ENCODE measurements at places on chromosomes 1 and 21.

DNA sequence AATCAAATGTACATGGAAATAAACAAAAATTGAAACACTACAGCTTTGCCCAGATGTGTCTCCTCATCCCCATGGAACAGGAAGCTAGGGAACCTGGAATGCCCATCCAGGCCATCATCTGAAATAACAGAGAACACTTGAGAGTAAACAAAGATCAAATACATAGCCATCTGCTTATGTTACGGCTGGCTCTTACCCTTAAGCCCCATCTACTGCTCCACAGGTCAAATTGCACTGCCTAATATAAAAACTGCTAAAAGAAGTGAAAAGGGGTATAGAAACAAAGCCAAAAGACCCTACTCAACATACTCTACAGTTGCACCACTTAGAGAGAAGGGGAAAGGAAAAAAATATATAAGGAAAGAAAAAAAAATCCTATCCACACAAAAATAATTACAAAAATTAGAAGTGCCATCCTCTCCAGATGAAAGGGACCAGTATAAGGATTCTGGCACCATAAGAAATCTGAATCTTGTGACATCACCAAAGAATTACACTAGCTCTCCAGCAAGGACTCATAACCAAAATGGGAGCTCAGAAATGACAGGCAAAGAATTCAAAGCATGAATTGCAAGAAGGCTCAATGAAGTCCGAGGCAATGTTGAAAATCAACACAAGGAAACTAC, 26.9 kb downstream of the OR6Y1 start:
- no peak for DNase-seq

DNA sequence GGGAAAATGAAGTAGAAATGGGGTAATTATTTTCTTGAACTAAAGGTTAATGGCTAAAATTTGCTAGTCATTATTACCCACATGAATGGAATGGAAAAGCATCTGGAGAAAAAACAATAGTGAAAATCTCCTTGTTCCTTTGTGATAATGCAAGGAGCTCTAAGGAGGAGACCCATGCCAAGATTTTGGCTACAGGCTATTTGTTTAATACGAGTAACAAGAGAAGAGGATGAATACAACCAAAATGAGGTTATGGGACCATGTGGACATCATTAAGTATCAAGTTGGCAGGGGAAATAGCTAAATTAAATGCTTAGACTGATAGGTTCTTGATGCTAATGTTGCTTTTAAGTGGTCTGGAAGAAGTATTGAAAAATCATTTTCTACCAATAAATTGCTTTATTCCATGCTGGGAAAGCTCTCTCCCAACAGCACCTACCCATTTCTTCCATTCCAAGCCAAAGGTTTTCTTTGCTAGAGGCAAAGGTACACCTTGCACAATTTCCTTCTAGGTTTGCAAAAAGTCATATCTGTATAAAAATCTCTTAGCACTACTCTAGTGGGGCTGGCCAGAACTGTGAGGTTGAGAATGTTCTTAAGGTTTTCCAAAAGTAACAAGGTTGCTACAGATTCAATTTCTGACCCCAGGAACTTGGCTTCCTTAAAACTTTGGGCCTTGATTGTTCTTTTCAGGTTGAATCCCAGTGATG, 100.2 kb downstream of the SMYD2 start:
- no peak for DNase-seq

GRCh38 chr1:187763465-187763864, 934.7 kb downstream of the PLA2G4A start:
- DNase-seq, result no peak

- no peak for DNase-seq
These were observed 11.8 kb downstream of the KIRREL1 start for GRCh38 chr1:158005224-158005623.

- peak; percentile 13 for DNase-seq
These were observed at the start of gene CSMD2 for GRCh38 chr1:34164771-34165391. Gene CSMD2, minus strand, starts transcription at chr1:34165230. Its CDS starts 133 bp downstream, at chr1:34165097.

- DNase-seq, result no peak
These were observed 46.6 kb downstream of the LPAR3 start for GRCh38 chr1:84846387-84846786.

DNA sequence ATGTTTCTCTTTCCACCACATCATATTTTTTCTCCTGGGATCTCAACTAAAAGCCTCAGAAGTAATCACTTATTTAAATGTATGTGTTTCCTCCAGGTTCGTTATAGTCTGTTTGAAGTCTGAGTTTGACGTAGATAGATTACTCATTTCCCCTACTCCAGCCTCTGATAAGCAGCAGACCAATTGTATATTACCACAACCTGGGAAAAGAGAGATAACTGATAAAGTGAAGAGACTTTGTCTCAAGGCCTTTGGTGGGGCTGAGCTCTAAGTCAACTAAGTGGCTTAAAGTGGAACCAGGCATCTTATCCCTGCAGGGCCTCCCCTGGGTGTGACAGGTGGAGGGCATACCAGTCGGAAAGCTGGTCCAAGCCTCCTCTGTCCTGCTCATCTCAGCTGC, 34.9 kb upstream of the CACNA1E start:
- DNase-seq, result no peak

- DNase-seq, result no peak
These were observed 42.8 kb downstream of the MYSM1 start for GRCh38 chr1:58657082-58657481.

DNA sequence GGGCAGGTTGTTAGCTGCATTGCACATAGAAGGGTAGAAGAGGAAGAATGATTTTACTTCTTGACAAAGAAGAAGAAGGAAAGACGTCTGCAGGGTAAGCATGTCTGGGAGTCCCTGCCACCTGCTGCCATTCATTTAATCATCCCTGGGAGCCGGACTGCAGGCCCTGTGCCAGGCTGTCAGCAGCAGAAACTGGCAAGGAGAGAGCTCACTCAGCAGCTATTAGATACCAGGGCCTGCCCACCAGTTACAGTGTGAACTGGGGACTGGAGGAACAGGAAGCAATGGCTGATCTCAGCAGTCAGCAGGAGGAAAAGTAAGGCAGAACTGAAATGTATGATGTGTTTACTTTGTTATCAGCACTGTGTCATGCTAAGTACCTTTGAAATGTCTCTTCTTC, 75.7 kb upstream of the C1orf87 start:
- DNase-seq, result no peak

DNA sequence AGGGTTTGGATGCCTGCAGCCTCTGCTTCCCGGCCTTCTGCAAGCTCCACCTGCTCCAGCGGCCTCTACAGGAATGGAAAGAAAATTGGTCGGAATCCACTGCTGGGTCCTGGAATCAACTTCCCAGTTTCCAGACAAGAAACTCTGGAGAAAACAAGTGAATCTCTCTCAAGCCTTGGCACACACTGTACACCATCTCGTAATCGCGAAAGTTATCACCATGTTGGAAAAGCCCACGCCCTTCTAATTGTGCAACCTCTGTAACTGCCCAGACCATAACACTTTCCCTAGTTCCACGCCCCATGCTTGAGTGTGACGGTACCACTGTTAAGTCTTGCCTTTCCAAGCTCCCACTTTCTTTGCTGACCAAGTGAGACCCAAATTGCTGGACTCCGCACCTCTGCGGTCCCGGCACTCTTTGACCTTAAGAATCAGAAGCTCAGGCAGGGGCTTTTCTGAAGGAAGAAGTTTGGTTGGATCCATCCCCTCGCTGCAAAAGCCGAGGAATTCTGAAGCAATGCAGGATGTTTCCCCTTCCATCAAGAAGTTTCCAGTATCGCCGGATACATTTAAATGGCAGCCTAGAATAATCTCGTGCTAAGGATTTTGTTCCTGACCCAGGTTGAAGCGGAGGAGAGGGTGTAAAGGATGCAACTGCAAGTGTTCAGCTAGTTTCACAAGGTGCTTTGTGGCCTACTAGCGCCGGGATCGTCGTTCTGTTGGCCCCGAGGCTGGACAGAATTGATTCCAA, 6.2 kb downstream of the NR5A2 start:
- no peak for DNase-seq

DNA sequence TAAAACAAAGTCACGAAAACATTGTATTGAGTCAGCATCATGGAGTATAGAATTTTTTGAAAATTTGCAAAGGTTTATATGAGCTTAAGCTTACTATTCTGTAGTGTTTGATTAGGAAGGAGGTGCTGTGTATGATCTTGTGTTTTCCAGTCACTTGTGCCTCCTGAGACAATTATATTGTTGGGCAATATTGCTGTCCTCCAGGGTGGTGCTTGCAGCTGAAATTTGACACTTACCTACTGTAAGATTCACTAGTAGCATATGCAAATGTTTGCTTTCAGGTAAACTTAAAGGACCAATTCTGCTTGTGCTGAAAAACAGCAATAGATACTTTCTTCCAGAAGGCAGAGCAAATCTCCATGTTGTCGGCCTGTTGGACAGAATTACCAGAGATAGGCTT, 268.0 kb downstream of the TGFB2 start:
- DNase-seq, result no peak

DNA sequence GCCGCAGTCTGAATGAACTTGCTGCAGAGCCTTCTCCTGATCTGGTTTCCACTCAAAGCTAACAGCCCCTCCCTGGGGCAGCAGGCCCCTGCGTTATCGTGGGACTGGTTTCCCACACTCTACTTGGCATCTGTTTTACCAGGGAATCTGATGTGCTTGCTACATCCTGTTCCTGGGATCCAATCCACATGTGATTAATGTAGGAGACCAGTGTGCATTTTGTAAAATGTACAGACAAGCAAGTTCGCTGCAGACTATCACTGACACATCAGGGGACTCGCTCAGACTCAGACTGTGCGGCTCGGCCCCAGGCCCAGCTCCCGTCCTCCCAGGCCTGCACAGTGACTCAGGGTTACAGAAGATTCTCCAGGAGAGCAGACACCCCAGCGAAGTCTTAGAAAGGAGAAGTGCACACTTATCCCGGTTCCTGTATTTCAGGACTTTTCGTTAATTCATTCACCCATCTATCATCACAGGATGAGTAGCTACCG, 340.1 kb downstream of the MATN1 start:
- DNase-seq, result no peak

GRCh38 chr1:34379911-34380310, 203.2 kb downstream of the C1orf94 start:
- DNase-seq, result no peak

DNA sequence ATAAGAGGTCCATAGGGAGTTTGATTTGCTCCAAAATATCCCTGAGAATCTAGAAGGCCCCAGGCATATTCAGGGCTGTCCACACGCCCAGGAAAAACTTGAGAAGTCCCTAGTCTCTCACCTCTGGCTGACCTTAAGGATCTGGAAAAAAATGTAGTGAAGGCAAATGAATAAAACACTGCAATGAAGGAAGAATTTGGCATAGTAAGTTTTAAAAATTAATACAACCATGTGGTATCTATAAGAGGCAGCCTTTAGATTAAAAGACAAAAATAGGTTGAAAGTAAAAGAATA, 91.3 kb downstream of the COLGALT2 start:
- no peak for DNase-seq

GRCh38 chr1:64543831-64544230, 73.9 kb downstream of the CACHD1 start:
- DNase-seq, result no peak

DNA sequence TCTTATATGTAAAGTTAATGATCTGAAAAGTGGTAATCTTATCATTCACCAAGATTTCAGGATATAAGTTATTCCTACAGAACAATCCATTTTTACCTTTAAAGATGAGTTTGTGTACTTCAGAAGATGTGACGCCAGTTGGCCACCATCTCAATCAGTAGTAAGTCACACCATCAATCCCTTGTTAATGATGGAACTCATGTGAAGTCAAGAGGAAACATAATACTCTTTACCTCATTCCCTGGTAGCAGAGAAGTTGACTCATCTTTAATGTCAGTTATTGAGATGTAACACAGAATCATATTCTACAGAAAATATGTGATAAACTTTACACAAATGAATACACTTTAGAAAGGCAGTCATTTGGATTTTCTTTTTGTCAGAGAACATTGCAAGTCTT, 38.2 kb downstream of the MRPL39 start:
- DNase-seq, result no peak

GRCh38 chr1:37741662-37742061, 23.3 kb downstream of the EPHA10 start:
- no peak for DNase-seq

GRCh38 chr21:25385911-25386474, 221.3 kb downstream of the MRPL39 start:
- DNase-seq, result peak; percentile 46

GRCh38 chr21:44701023-44701400, 4.0 kb downstream of the KRTAP10-12 start:
- no peak for DNase-seq

DNA sequence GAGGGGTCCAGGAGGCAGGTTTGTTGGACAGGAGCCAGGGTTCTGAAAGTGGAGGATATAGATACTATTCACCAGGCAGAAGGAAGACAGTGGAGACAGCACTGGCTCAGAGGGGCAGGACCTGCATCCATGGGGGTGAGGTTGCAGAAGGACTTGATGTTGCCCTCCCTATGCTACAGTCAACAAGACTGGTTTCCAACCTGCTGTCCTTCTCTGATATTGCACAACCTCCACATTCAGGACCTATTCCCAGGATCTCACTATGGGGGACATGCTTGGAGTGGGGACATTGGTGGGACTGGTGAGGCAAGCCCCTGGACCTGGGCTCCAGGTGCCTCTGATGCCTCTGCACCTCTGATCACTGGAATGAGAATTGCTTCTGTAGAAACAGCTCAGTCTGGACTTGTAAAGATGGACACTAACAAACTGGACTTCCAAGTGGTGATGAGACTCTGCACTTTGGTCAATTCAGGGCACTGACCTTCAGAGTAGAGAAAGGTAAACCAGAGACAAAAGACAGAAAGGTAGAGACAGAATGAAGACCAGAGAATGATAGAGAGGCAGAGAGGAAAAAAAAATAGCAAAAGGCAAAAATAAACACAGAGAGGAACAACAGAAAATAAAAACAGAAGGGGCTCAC, 1.6 kb downstream of the SMCP start:
- DNase-seq, result no peak

DNA sequence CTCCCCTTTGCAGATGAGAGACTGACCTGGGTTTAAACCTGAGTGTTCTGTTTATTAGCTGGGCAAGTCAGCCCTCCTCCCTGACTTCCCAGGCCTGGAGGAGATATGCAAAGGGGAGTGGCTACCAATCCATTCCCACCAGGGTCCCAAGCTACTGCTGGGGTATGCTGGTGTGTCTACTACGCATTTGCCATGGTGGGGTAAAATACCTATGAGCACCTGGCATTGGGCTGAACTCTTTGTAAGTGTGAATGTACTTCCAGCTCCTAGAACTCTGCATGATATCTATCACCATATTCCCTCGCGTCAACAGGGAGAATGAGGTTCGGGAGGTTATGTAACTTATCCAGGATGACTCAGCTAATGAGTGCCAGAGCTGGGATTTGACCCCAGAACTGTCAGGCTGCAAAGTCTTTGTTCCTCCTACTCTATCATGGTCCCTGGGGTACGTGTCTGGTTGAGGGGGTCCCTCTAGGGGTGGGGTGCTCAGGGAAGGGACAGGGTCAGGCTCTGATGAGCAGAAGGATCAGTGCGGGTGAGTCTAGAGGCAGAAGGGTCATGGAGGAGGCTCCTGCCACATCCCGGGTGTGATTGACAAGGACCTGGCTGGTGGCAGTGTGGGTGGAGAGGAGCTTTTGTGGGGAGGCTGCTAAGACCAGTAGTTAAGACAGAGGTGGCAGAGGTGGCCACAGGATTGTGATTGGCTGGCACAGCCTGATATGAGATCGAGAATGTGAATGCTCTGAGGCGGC, 16.7 kb downstream of the AMPD2 start:
- no peak for DNase-seq
